Progenitor cell of endocrine pancreas (in vitro differentiated cells): ENCODE measurements at places on chromosomes 7 and 10.

- DNase-seq = no peak
These were observed 82.4 kb downstream of the KIAA1549 start for GRCh38 chr7:138898802-138899201.

DNA sequence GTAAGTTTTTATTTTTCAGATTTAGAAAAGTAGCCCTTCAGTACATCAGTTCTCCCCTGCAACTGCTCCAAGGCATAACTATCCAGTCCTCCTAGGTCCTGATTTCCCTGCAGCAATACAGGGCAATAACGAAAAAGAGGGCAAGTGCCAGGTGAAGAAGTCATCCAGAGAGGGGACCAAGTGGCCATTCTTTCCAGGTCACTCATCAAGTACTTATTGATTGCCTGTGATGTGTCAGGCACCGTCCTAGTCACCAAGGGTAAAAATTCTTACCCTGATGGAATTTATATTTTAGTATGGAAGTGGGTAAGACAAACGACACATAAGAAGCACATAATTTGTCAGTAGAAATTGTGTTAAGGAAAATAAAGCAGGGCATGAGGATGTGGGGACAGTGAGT is 67.1 kb upstream of the GSDME start:
- no peak for DNase-seq

DNA sequence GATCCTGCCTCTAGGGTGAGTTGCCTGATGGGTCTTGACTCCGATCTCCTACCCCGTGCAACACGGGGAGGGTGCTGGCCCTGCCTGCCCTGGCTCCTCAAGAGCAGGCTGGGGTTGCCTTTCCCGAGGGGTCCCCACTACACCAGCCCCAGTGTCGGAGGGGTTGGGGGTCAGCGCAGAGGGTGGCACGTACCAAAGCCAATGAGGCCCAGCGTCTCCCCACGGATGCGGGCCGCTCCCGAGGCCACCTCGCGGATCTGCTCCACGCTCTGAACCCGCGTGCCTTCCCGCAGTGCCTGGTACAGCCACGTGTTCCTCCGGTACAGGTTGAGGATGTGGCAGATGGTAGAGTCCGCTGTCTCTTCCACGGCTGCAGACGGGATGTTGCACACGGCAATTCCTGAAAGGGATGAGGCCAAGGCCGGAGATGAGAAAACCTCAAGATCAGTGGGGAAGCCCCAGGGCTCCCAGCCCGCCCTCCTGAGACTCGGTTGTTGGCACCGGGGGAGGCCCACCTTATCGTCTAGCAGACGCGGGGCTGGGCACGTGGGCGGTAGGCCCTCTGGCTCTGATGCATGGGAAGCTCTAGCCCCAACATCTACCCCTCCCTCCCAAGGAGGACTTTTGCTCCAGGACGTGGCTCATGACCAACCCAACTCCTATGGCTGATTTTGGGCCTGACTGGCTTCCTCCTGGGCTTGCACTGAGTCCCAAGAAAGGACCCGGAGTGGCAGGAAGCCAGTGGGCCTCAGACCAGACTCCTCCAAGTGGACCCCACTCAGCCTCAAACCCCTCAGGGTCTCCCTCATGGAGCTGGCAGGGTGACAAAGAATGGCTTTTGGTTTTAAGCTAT is 56.1 kb downstream of the ZRANB1 start:
- peak; percentile 8 for DNase-seq

- no peak for DNase-seq
These were observed 1.2 kb downstream of the HOXA11 start for GRCh38 chr7:27183682-27184336.

- DNase-seq = no peak
These were observed 187.6 kb upstream of the KLF14 start for GRCh38 chr7:130921391-130922180.

- DNase-seq = no peak
These were observed 19.2 kb downstream of the ARMC10 start for GRCh38 chr7:103094102-103094501.

DNA sequence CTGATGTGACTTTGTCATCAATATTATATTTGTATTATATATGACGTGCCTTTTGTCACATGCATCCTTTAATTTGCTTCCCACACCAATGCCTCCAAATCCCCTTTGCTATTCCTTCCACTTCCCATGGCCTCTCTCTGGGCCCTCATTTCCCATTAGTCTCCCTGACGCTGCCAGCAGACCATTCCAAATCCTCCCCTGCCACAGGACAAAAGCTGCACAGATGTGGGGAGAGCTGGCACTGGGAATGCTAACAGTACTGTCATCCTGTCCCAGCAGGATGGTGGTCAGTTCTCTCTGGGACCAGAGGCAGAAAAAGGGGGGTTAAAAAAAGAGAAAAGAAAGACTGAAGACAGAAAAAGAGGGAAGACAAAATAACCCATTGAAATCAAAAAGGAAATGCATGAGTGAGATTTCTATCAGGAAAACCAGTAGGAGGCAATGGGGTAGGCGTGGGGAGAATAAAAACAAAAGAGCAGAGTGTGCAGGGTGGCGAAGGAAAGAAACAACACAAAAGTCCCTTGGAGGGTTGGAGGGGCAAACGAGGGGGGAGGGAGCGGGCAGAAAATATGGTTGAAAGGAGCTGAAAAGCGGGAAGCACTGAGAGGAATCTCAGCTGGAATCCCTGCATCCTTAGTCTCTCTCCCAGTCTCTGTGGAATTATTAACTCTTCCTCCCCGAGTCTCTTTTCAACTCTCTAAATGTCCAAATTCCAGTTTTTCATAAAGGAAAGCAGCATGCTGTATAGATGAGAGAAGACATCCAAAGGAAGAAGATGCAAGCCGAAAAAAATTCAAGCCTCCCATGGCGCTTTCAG is 59.2 kb upstream of the PTN start:
- DNase-seq = no peak

DNA sequence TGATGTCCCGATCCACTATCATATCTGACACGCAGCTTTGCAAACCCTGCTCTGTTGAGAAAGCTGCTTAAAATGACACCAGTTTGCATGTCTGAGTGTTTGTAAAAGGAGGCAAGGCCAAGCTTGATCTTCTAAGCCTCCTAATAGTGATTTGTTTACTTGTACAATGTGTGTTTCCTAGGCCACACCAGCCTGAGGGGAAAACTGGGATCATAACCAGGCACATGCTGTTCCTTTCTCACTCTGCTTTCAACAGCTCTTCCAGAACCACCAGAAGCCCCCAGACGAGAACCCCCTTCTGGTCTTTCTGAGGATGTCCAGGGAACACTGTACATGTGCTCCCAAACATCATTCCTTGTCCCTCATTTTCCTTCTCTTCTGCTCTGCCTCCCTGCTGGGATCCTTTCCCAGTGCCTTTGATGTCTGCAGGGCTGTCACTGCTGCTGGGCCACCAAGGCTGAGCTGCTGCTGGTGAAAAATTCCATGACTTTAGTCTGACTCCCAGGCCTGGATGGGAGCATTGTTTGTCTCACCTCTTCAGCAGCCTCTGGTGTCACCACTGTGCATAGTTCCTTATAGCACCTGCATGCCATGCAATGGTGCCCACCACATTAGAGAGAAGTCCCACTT is 4.0 kb upstream of the LGI1 start:
- DNase-seq = no peak
